ENCODE measurements at places on chromosomes 7 and 10. TPM values are rescaled to one million over a fixed set of nuclear protein-coding genes. Genes with fewer than 3 reads are reported as not detected.

- no peak for DNase-seq
Observed at GRCh38 chr7:134448356-134449229, 10.3 kb downstream of the AKR1B1 start.

GRCh38 chr7:18829858-18830285, 287.6 kb downstream of the TWIST1 start:
- DNase-seq = no peak

Gene FOXI2
- 2.2 TPM for polyA plus RNA-seq

Gene DCLRE1C
- polyA plus RNA-seq = 17.0 TPM

Gene TAS2R41
- polyA plus RNA-seq = not detected

Gene KCNH2
- 20.2 TPM for polyA plus RNA-seq
